ENCODE measurements at places on chromosomes 3 and 15.

DNA sequence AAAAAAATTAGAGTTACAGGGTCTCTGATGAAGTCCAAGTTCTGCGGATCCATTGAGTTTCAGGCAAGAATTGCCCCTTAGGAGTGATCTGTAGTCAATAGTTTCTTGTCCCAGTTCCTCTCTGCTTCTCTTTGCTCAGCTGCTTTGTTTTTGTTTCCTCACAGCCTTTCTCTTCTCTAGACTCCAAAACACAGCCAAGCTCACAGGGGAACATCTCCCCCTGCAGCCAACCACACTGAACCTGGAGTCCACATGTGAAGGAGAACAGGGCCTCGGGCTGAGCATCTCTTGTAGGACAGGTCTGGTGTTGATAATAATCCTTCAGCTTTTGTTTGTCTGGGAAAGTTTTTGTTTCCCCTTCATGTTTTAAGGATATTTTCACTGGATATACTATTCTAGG, 202.6 kb upstream of the ATP10A start:
- DNase-seq: no peak

DNA sequence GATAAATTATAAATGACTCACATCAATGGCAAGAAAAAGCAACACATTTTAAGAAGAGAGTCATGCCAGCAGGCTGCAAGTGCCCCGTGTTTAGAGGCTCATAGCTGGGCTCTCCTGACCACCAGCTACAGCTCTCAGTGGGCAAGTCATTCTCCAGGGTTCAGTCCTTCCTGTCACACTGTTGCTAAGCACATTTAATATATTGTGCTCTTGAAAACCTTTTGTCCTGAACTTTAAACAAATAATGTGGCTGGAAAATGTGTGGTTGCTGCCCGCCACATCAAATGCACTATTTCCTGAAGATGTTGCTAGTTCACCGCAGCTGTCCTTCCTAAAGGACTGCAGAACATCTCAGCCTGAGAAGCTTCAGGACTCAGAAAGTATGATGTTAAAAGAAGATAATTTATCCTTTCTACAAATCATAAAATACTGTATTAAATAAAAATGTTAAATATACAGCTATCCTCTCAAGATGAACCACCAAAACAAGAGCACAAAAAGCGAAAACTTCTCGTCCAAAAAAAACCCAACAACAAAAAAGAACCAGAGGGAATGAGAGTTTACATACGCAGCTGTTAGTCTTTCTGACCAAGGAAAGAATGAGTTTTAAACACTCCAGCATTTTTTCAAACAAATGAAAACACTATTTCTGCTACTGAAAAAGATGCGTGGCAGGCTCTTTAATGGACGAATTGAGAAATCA, 951 bp downstream of the TARS3 start:
- peak; percentile 9 for DNase-seq

- no peak for DNase-seq
These were observed 2.6 kb downstream of the PPM1M start for GRCh38 chr3:52248165-52248541.

DNA sequence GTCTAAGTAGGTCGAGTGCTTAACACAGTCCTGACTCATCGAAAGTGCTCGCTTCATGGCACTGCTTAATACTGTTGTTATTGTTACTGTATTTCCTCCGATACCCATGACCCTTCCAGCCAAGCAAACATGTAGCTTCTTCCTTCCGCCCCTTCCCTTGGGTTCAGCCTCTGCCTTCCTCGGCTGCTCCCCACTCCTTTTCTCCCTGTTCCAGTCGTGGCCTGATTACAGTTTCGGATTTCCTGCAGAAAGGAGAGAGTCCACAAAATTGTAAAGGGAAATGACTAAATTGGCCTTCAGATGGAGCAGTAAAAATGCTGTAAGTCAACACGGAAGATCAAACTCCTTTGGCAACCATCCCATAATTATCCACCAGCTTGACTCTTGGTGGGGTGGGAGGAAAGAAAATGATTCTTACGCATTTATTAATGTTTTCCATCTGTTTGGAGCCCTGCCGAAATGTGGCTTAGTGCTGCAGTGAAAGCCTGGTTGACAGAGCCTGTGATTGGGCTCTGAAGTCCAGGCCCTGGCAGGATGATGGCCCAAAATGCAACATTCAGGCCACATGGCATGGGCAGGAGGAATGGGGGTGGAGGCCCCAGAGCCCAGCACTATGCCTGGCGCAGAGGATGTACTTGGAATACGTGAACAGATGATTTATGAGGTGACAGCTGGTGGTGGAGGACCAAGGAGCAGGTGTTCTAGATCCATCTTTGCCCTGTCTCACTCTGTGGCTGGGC, 37.6 kb downstream of the FAM3D start:
- DNase-seq: no peak

GRCh38 chr15:26662283-26662682, 110.6 kb downstream of the GABRB3 start:
- no peak for DNase-seq
